GM23248 (cell line): ENCODE measurements at places on chromosomes 4 and X. TPM values are rescaled to one million over a fixed set of nuclear protein-coding genes. Genes with fewer than 3 reads are reported as not detected.
A peak's percentile ranks its signal among the peaks of the same experiment; 100 is the strongest.

Gene ARSJ
- total RNA-seq = 31.7 and 32.2 TPM in 2 replicates

Gene STOX2
- total RNA-seq = not detected in 2 replicates

GRCh38 chrX:124035657-124036056, 74.2 kb downstream of the STAG2 start:
- H3K4me1 ChIP-seq = peaks cover 11% of the 10 kb centered on the region; the same call in 1 of the 2 replicates
- H3K36me3 ChIP-seq = peaks cover 13% of the 10 kb centered on the region; the same call in 1 of the 2 replicates
- no peak overlapping the region for H3K27ac ChIP-seq
- no peak for DNase-seq
- no peak overlapping the region for H3K4me3 ChIP-seq
- H3K27me3 ChIP-seq = no peaks in the 10 kb centered on the region

- H3K27ac ChIP-seq = no peak overlapping the region
- no peaks in the 10 kb centered on the region for H3K27me3 ChIP-seq
- DNase-seq = no peak
Observed at GRCh38 chr4:105356194-105356593, 117.7 kb downstream of the PPA2 start.

Gene BEX1
- total RNA-seq = 73.0 and 91.8 TPM in 2 replicates

GRCh38 chr4:173504181-173504503, 25.9 kb downstream of the HAND2 start:
- H3K27ac ChIP-seq = no peak overlapping the region
- no peaks in the 10 kb centered on the region for H3K4me1 ChIP-seq
- H3K36me3 ChIP-seq = no peaks in the 10 kb centered on the region
- no peaks in the 10 kb centered on the region for H3K27me3 ChIP-seq

Gene SLC16A2
- total RNA-seq = 53.0 and 55.3 TPM in 2 replicates

DNA sequence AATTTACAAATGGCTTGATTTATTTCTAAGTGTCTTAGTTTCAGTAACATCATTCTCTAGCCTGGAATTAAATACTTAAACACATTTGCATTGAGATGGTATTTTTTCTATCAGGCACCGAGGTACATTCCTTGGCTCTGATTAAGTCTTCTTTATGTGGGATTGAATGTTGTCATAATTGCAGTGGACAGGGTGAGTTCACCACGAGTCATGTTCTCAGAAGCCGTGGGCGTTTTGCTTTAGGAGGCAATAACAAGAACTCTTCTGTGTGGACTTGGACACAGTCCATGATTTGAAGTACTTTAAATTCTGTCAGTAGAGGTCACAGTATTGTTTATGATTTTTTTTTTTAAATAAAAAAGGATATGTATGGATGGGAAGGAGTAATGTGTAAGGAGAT, 57.1 kb upstream of the EFHC2 start:
- peak overlapping the region; percentile 58 for H3K27ac ChIP-seq
- DNase-seq = peak; percentile 92
- H3K4me1 ChIP-seq = peaks cover 23% of the 10 kb centered on the region
- no peaks in the 10 kb centered on the region for H3K27me3 ChIP-seq
- no peaks in the 10 kb centered on the region for H3K36me3 ChIP-seq

Gene HTR2C
- total RNA-seq = not detected in 2 replicates

GRCh38 chr4:188949596-188949995, 810.4 kb downstream of the TRIML1 start:
- no peaks in the 10 kb centered on the region for H3K36me3 ChIP-seq
- no peaks in the 10 kb centered on the region for H3K27me3 ChIP-seq
- no peaks in the 10 kb centered on the region for H3K4me1 ChIP-seq
- no peak overlapping the region for H3K4me3 ChIP-seq
- DNase-seq = no peak

- peaks cover 19% of the 10 kb centered on the region for H3K4me1 ChIP-seq
- no peak overlapping the region for H3K27ac ChIP-seq
Observed at GRCh38 chr4:185183622-185184281, 20.0 kb downstream of the CFAP97 start.

- no peaks in the 10 kb centered on the region for H3K27me3 ChIP-seq
- H3K36me3 ChIP-seq = no peaks in the 10 kb centered on the region
- DNase-seq = no peak
- H3K4me3 ChIP-seq = no peak overlapping the region
Observed at GRCh38 chr4:30939069-30939468, 218.9 kb downstream of the PCDH7 start.

Gene HERC6
- 0.51 and 1.1 TPM in 2 replicates for total RNA-seq

Gene GIMD1
- total RNA-seq = not detected in 2 replicates

Gene ARMCX5
- total RNA-seq = 13.9 and 17.6 TPM in 2 replicates

DNA sequence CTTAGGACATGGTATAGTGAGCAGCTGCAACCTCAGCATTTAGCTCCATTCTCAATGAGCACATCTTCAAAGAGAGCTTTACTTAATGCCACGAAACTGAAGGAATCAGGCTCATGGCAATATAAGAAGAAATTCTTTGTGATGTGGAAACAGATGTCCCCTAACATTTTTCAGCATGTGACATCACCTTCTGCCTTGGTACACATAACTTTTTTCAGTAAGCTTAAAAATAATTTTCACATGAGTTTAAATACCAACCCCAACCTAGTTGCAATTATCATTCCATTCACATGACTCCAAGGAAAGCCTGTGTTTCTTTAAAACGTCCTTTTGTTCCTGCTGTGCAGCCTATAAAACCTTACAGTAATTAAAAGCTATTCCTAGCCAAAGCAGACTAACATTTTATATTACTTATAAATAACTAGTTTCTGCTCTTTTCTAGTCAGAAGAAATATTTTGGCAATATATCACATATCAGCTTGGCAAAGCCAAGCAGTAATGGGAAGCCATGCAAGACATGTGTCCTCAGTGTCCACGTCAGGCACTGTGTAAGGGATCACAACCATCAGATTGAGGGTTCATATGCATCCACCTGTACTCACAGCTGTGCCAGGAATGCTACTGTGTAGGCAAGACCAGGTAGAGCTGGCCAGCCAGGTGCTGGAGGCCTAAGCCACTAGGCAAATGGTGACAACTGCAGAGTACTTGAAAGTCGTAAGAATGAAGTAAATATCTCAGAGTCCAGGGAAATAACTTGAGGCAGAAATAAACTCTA, 466.6 kb downstream of the INPP4B start:
- H3K27me3 ChIP-seq = no peaks in the 10 kb centered on the region
- DNase-seq = peak; percentile 87
- peak overlapping the region; percentile 86 for H3K27ac ChIP-seq
- peak overlapping the region; percentile 33; the same call in 1 of the 2 replicates for H3K4me3 ChIP-seq
- peaks cover 69% of the 10 kb centered on the region for H3K4me1 ChIP-seq
- no peaks in the 10 kb centered on the region for H3K36me3 ChIP-seq
